ENCODE measurements at places on chromosomes 12 and 14.
A peak's percentile ranks its signal among the peaks of the same experiment; 100 is the strongest.

DNA sequence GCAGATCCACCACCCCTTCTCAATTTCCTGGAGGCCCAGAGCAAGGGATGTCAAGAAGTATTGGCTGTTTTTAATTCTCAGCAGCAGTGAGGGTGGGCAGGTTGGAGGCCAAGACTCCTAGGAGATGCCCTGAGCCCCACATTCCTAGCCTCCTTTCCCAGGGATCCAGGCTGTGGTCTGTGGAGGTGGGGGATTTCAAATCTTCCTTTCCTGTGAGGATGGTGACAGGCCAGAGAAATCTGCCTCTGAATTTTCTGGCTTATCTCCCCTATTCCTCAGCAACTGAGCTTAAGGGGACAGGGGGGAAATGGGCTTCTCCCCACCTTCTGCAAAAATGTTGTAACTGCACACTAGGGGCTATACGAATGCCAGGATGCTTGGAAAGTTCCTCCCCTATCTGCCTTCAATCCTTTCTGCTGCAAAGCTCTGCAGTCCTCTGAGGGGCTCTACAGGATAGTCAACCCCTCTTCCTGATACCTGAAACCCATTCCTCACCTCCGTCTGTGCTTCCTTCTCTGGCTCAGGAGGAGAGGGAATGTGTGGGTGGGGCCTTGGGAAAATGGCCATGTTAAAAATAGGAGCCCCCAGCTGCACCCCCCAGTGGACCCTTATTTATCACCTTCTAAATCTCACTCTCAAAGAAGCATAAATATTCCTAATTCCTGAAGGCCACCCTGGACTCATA, 6.6 kb downstream of the GPR84 start:
- no peak for DNase-seq

GRCh38 chr12:72699362-72699761, 427.2 kb downstream of the TRHDE start:
- no peak for DNase-seq

GRCh38 chr12:121279507-121279915, 17.0 kb downstream of the CAMKK2 start:
- no peak for DNase-seq

DNA sequence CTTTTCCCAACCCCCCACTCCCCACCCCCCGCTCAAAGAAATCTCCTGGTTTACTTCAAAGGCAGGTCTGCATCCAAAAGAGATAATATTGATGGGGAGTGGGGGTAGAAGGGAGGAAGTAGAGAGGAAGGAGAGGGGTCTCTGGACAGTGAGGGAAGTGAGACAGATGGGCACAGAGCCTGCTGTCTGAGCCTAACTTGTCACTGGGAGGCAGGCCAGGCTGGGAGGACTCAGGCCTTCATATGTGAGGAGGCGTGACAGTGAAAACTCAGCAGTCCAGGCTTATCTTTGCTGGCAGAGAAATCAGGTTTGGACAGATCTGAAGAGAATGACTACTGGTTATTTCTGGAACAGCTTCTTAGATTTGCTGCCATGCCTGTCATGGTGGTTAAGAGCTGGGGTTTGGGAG, 192.3 kb downstream of the NUAK1 start:
- no peak for DNase-seq

- DNase-seq: no peak
Measured at GRCh38 chr12:56980268-56980667, 22.9 kb upstream of the RDH16 start.

- no peak for DNase-seq
Measured at GRCh38 chr12:117361347-117361751, at the start of gene NOS1. Gene NOS1 (minus strand): TSS chr12:117361626. CDS start chr12:117331069, 30,557 bp downstream.

- no peak for DNase-seq
Measured at GRCh38 chr12:4217091-4217490, 56.5 kb upstream of the CCND2 start.

GRCh38 chr12:128783129-128783574, 40.6 kb downstream of the SLC15A4 start:
- no peak for DNase-seq

DNA sequence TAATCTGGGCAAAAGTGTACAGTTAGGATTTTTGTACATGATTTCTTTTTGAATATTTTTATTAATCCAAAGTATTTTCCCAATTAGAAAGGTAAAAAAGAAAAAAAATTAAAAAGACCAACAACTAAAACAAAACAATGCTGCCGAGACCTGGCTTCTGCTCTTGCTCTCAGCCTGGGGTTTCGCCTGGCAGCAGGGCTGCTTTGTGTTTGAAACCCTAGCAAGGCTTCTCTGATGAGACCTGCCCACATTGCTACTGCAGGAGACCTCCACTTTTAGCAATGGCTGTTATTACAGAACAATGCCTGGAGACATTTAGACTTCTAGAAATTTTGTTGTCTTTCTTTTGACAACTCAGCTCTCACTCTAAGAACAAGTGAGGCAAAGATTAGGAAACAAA, 1153.0 kb upstream of the TMEM132C start:
- no peak for DNase-seq

DNA sequence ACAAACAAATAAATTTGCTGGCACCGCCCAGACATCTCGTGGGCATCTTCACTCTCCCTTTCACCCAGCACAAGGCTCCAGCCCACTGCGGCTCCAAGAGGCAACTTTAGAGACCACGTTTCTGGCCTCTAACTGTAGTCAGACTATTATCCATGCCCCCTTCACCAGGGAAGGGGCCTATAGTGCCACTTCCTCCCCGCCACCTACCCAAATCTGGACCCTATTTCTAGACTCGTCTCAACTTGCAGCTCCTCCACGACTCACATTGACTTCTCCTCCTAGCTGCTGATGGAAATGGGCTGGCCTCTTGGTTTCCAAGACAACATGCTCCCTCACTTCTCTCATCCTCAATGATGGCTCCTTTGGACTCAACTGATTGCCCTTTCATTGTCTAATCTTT, 12.3 kb downstream of the KRT1 start:
- no peak for DNase-seq

DNA sequence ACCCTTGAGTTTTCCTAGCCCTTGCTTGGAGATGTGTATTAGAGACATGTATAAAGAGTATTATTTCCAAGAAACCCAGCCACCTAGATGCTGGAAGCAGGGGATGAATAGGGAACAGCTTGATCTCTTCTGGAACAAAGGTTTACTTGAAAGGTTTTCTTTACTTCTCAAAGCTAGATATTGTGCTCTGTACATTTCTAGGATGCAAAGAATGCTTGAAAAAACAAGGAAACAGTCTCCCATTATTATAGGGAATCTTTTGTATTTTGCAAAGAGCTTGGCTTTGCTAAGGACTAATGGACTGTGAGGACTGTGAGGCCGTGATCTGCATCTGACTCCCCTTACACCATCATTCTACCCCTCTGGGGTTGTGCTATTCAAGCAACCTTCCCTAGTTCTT, 77.9 kb downstream of the PRICKLE1 start:
- no peak for DNase-seq

DNA sequence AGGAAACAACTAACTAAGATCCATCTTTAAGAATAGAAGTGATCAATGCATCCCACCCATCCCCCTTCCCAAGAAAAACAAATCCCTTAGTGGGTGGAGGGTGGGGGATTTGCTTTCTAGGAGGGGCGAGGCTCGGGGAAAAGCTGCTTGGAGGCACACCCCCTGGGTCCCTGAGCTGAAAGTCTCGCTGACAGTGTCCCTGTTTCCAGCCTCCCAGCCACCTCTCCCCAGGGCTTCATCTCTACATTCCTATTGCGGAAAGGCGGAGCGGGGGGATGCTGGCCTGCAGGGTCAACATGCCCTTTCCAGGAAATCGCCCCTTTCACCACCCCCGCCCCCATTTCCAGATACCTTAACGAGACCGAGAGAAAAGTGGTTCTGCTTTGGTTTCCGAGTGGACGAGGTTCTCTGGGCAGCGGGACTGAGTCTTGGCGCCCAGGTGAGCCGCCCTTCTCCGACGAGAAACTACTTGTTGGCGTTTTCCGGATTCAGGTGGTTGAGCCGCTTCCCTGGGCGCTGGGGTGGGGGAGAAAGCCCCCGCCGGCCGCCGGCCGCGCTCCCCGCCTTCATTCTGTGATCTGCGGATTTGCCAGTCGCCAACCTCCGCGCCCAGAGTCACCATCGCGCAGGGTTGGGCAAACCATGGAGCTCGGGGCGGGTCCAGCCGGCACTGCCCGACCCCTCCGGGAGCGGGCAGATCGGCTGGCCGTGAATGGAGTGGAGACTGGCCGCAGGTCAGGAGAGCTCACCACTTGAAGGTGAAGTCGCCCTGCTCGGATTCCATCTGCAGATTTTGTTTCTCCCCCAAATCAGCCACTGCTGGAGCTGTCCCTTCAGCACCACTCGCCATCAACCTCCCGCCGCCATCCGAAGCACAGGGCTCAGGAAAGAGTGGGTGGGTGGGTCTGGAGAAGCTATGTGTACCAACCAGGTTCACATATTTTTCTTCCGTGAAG, 505 bp downstream of the KCNC2 start:
- no peak for DNase-seq

- no peak for DNase-seq
Measured at GRCh38 chr12:78562368-78563205, 302.0 kb upstream of the SYT1 start.

- no peak for DNase-seq
Measured at GRCh38 chr14:100285913-100286400, 20.3 kb downstream of the SLC25A29 start.

DNA sequence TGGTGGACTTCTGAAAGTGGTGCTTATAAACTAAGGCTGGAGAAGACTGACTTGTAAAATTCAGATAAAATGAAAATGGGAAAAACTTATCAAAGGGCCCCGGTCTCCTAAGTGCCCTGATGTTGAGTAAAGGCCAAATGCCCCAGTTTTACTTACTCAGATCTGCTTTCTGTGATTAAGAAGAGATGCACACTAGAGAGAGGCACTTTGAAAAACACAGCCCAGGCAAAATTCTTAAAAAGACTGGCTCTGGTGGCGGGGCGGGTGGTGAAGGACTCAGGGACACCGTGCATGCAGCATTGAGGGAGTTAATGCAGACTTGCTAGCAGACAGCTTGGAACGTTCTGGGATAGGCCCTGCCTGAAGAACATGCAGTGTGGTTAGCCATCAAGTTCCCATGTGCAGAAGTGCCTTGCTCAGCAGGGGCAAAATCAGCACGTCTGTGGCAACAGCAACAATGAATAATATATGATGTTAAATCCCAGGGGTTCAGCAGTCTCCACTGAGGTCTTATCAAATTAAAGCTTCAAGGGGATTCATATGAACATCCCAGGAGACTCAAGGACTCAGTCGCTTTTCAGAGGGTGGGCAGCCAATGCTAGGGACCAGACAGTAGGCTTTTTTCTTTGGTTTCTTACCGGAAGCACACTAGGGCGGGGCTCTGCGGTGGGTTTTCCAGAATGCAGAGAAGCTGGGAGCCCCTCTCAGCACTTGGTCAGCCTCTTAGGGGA, 105.0 kb downstream of the DAD1 start:
- DNase-seq: no peak

DNA sequence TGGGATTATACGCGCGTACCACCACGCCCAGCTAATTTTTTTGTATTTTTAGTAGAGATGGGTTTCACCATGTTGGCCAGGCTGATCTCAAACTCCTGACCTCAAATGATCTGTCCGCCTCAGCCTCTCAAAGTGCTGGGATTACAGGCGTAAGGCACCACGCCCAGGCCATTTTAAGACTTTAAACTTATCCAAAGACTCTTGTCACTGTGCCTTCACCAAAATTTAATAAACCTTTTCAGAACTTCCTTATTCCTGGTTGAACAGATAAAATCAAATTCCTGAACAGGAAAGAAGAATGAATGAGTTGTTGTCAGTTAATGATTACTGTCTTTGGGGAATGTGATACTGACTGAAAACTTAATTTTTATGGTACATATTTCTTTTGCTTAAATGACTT, 37.8 kb downstream of the GIT2 start:
- no peak for DNase-seq

- DNase-seq: no peak
Measured at GRCh38 chr12:124506145-124506831, 61.1 kb downstream of the NCOR2 start.

- DNase-seq: peak; percentile 42
Measured at GRCh38 chr12:52243856-52244614, 11.0 kb downstream of the KRT7 start.

GRCh38 chr14:96889091-96889490, 91.9 kb downstream of the VRK1 start:
- DNase-seq: no peak

GRCh38 chr14:102980409-102980810, 57.9 kb downstream of the AMN start:
- DNase-seq: no peak

- no peak for DNase-seq
Measured at GRCh38 chr12:116483959-116484750, 75.0 kb upstream of the MAP1LC3B2 start.

DNA sequence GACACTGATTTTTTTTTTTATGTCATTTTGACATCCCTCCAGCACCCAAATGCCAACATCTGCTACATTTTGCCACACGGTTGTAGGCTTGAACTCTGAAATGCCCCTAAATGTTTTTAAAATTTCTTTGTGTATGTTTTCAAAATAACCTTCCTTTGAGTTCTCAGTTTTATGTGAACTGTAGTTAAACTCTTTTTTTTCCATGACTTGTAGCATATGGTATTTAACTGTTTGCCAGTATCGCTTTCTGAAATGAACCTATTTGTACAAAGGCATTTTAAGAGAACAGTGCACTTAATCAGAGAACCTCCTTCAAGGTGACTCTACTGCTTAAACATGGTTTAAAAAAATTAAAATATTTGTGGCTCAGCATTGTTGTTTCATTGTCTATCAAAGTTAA, 61.5 kb downstream of the PDE3A start:
- no peak for DNase-seq

GRCh38 chr12:82627799-82628198, 58.9 kb upstream of the TMTC2 start:
- DNase-seq: no peak

DNA sequence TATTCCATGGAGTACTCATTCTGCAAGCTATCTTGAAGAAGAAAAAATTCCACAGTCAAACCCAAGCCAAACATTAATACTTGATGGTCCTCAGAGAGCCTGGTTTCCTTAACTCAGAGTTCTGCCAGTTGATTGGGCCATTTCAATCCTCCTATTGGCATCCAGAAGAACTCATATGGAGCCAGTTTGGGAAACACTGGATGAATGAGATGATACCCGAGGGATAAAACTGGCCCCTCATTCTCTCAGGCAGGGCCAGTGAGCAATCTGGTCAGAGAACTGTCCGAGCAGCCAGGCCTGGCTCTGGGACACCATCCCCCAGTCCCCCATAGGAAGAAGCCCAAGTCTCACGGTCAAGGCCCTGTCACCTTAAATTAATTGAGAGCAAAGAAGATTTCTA, 48.8 kb downstream of the NUAK1 start:
- DNase-seq: no peak

- DNase-seq: no peak
Measured at GRCh38 chr14:88611878-88612277, 49.0 kb downstream of the ZC3H14 start.

GRCh38 chr12:98001430-98001829, 514.0 kb upstream of the TMPO start:
- DNase-seq: no peak

DNA sequence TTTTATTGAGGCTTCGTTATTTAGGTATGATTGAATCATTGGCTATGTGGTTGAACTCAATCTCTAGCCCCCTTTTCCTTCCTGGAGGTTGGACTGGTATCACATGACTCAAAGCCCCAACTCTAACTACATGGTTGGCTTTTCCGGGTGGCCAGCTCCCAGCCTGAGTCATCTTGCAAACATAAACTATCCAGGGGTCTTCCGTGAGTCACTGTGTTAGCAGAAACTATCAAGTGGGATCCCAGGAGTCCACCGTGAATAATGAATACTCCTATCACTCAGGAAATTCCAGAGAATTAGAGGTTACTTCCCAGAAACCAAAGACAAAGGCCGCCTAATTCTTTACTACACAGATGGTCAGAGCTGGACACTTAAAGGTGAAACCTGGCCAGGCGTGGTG, 19.7 kb upstream of the PLEKHD1 start:
- no peak for DNase-seq
